ENCODE measurements at places on chromosomes 12 and 14.

DNA sequence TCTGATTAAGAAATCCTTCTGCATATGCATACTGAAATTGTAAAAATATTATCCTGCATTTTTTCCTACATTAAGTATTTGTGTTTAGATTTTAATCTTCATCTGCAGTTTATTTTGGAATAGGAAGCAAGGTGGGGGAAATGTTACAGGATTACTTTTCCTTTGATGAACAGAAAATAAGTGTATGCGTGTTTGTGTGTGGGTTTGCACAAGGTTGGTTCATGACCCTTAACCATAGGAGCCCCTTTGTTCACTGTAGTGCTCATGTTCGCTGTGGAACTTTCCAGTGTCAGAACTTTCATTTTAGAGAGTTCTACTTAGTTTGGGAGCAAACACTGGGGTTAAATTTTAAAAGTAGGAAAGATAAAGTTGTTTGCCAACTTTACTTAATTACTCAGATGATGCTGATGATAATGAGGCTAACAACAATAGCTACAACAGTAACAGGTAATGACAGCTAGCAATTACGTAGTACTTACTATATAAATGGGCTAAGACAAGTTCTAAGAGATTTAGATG, 6.4 kb upstream of the A2M start:
- no peak for DNase-seq

DNA sequence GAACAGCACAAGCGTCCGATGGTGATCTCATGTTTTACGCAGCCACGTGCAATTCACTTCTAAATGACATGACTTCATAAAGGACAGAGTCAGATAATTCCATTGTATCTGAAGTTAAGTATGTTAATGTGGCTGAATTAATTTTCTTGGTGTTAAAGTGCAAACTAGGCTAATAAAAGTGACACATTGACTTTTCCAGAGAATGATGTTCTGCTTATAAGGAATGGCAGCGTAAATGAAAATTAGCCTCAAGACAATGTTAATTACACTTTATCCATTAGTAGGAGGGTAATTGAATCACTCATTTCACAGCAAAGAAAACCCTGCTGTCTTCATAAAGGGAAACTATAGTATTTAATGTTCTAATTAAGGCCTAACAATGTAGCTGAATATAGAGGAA, 426.5 kb downstream of the GLT1D1 start:
- no peak for DNase-seq

GRCh38 chr12:92109613-92110012, 36.0 kb downstream of the BTG1 start:
- DNase-seq: no peak

DNA sequence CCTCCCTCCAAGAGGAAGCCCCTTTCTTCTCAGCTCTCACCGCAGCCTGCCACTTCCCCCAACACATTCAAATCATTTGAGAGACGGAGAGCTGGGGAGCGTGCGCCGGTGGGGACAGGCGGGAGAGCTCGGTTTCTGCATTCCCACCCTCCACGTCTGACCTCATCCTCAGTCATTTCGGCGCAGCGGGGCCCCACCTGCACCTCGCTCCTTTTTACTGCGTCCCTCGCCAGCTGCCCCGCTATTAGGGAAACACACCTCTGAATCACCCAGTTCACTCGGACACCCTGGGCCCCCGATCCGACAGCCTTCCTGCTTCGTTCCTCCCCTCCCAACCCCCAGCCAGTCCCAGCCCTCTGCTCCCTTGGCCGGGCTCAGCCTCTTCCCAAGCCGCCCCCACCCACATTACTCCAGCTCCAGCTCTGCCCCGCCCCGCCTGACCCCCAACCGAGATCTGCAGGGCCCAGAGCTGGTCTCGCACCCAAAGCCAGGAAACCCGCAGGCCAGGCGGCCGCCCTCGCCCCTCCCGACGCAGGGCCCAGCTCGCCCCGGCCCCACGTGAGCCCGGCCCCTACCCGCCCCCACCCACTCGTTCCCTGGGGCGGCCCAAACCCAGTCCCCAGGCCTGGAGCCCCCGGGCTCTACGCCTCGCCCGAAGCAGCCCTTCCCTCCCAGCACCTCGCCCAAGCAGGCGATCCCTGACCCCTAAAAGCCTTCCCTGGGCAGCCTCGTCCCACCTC, 783 bp downstream of the CORO1C start:
- DNase-seq: peak; percentile 26

DNA sequence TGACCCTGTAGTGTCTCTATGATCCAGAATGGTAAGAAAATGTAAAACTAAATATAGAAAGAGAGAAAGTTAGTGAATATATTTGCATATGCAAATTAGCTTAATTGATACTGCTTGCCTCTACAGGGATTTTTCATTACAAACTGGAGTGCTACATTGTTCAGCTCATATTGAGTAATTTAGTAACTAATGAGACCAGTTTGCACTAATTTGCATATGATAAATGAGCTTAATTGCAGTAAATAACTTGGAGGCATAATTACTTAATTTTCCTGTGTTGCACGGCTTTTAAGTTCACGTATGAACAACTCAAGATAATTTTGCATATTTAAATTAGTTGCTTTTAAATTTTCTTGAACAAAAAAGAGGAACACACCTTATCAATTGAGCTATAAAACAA, 436.5 kb downstream of the NPAS3 start:
- DNase-seq: no peak

GRCh38 chr12:124686370-124687173, 119.2 kb upstream of the NCOR2 start:
- DNase-seq: no peak

DNA sequence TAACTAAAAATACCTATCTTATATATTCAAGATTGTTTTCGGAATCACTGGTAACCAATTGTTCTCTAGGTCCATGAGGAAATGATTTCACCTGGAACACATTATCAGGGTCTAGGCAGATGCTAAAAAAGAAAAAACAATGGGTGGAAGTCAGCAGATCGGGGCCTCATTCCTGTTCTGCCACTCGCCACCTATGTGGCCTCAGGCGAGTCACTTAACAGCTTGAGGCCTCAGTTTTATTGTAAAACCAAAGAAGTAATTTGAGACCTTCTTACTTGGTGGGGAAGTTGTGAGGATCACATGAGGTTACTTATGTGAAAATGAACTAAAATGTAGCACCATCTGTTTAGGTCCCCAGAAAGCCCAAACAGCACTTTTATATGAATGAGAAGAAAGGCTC, 6.2 kb upstream of the RNASE10 start:
- no peak for DNase-seq

GRCh38 chr14:91484186-91484585, 25.9 kb downstream of the PPP4R3A start:
- no peak for DNase-seq

- DNase-seq: no peak
Measured at GRCh38 chr14:31166271-31166561, 41.4 kb downstream of the HECTD1 start.

- no peak for DNase-seq
Measured at GRCh38 chr14:52891800-52892199, 59.0 kb downstream of the FERMT2 start.

DNA sequence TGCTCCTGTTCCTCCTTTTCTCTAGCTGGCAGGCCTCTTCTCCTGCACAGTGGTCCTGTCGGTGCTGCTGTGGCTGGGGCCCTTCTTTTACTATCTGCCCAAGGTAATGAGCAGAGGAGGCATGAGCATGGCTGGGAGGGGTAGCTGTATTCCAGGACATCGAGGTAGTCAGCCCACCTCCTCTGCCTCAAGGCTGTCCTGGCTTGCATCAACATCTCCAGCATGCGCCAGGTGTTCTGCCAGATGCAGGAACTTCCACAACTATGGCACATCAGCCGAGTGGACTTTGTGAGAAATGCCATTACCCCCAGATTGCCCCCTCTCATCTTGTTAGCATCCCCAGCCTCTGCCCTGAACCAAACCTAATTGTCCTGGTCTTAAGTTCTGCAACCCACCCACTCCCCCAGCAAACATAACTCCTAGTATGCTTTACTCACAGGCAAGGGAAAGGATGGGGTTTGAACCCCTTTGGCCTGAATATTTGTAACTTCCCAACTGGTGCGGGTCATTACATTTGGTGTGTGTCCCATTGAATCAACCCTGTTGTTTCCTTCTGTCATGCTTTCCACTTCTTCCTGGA, 9.1 kb downstream of the B4GALNT1 start:
- DNase-seq: no peak

DNA sequence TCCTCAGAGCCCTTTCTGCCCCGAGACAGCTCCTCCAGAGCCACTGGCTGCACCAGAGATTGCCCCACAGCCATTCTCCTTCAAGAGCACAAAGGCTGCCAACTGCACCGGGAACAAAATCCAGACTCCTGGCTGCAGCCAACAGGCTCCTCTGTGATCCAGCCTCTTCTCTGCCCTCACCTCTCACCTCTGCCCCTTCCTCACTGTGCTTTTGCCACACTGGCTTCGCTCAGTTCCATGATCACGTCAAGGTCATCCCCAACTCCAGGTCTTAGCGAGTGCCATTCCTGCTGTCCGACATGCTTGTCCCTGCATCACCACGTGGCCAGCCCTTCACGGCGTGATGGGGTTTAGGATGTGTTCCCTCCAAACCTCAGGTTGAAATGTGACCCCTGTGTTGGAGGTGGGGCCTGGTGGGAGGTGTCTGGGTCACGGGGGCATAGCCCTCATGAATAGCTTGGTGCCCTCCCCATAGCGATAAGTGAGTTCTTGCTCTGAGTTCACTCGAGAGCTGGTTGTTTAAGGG, 149.3 kb downstream of the PIWIL1 start:
- no peak for DNase-seq

- no peak for DNase-seq
Measured at GRCh38 chr14:77372304-77372841, 4.5 kb downstream of the TMED8 start.

GRCh38 chr12:16121953-16122352, 155.5 kb downstream of the SLC15A5 start:
- no peak for DNase-seq

- no peak for DNase-seq
Measured at GRCh38 chr12:65924716-65925115, 100.4 kb downstream of the HMGA2 start.

DNA sequence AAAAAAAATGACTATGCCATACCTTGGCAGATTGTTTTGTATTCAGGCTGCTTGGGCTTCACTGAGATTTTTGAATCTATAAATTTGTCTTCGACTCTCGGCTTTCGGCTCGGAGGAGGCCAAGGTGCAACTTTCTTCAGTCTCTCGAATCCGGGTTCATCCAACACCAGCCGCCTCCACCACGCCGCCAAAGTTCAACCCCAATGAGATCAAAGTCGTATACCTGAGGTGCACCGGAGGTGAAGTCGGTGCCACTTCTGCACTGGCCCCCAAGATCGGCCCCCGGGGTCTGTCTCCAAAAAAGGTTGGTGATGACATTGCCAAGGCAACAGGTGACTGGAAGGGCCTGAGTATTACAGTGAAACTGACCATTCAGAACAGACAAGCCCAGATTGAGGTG, 12.4 kb upstream of the SPPL3 start:
- DNase-seq: no peak

GRCh38 chr12:52086944-52087835, 7.7 kb downstream of the SMIM41 start:
- DNase-seq: no peak

DNA sequence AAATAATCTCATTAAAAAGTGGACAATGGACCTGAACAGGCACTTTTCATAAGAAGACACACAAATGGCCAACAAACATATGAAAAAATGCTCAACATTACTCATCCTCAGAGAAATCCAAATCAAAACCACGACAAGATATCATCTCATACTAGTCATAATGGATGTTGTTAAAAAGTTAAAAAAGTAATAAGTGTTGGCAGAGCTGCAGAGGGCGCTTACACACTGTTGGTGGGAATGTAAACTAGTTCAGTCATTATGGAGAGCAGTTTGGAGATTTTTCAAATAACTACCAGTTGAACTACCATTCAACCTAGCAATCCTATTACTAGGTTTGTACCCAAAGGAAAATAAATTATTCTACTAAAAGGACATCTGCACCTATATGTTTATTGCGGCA, 47.2 kb downstream of the FOXG1 start:
- DNase-seq: no peak

DNA sequence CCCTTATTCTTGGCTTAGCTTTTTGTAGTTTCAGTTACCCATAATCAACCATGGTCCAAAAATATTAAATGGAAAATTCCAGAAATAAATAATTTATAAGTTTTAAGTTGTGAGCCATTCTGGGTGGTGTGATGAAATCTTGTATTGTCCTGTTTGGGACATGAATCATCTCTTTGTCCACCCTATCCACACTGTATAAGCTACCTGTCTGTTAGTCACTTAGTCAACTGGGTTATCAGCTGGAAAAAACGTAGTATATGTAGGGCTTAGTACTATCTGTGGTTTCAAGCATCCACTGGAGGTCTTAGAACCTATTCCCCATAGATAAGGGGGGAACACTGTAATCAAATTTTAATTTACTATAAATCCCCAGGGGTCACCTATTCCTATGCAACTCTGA, 52.7 kb downstream of the NKX2-1 start:
- no peak for DNase-seq

DNA sequence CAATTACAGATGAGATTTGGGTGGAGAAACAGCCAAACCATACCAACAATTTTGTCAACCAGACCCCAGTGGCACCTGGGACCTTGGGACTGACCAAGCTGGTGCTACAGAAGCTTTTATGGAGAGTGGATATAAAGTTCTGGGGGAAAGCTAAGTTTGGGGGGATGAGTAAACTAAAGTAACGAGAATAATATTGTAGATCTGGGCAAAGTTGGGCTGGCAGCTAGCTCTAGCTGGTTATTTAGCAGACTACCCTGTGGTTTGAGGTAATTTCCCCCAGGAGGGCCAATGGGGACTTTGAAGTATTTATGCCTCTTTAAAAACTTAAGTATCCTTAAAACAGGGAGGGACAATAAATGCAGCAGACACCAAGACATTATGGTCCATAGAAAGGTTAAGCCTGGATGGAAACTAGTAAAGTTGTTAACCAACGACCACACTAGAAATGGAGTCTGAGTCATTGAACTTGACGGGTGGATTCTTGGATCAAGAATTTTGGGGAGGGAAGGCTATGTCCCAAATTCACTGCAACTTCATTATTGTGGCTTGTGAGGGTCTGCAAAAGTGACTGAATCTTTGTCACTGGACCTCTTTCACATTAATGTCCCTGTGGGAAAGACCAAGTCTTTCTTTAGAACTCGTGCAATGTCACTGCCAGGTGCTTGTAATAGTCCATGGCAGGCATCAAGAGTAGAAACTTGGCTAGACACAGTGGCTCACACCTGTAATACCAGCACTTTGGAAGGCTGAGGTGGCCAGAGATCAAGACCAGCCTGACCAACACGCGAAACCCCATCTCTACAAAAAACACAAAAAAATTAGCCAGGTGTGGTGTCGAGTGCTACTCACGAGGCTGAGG, 48.5 kb upstream of the OR5AU1 start:
- DNase-seq: no peak

DNA sequence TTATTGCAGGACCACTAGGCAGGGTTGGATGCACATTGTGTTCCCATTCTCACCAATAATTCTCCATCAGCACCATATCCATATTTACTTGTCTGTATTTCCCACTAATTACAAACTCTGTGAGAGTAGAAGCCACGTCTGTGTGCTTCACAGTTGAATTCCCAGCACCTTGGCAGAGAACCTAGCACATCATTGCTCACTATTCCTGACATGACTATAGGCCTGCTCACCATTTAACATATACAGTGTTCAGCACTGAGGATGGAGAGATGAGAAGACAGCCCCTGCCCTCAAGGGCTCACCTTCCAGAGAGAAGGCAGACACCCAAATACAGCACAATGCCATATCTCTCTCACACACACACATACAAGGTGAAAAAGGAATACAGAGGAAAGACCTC, 5.0 kb downstream of the DAD1 start:
- no peak for DNase-seq

GRCh38 chr14:100570726-100571454, 16.3 kb downstream of the BEGAIN start:
- no peak for DNase-seq
